RCC 7860 (cell line): ENCODE measurements at places on chromosomes 6 and 20.

DNA sequence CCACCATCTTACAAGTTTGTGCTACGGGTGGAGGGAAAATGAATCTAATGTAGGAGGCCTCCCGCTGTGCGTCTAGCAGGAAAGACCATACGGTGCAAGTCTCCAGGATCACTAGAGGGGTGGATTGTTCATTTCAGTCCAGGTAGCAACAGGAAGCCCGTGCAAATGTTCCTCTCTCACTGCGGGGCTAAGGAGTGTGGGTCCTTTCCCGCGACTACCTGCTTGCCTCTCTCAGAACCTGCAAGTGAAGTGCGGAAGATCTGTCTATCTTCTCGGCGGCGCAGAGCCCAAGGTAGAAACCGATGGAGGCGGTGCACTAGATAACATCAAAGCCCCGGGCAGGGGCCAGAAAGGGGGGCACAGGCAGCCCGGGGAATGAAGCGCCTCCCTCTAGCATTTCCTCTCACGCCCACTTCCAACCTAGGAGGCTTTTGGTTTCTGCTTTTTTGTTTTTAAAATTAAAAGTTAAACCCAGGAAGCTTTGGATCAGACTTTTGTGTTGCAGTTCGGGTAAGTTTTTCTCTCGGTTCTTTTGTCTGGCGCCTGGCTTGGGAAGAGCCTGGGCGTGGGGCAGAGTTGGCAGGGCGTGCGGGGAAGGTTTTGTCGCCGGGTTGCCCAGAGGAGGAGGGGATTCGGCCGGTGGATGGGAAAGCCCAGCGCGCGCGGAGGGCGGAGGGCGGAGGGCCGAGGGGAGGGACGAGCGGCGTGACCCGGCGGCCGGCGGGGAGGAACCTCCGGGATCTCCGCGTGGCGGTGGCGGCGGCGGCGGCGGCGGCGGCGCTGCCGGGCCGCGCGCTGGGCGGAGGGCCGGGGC is 3.5 kb upstream of the HIVEP1 start:
- DNase-seq: peak; percentile 60

DNA sequence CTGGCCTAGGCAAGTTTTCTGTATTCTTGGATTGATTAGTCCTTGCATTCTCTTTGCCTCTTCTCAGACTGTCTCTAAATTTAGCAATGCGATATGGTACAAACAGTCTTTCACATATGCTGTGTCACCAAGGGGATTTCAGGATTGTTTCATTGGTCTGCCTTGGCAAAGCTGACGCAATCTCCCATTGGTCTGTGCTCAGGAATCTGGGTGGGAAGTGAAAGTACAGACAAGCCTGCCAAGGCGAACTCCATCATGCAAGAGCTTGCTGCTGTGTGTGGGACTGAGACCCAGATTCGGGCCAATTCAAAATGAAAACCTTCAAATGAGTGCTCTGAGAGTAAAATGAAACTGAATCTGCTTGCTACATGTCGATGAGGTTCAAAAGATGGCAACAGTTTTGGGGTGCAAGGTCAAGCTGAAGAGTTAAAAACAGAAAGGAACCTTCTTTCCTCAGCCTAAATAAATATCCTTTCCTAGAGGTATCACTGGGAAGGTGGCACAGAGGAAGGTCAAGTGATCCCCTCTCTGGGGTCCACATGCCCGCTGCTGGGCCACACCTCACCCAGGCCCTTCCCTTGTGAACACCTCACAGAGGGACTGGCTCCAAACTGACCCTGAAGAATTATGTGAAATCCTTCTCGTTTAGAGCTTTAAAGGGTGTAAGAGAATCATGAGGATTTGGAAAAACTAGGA is 198.8 kb upstream of the PREP start:
- peak; percentile 57 for DNase-seq

DNA sequence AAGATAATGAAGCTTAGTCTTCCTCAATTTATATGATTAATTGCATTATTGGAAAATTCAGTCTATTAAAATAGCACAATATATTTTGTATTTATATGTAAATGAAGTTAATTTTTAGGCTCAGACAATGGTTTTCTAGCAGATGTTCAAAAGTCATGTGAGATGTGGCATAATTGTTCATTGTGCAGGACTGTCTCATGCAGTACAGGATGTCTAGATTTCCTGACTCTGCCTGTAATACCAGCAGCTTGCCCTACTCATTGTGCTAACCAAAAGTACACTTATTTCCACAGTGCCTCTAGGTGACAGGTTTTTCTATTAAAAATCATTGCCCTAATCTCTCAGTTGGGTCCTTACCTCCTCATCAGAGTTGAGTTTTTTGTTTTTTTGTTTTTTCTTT is 12.4 kb downstream of the RALGAPB start:
- no peak for DNase-seq

GRCh38 chr6:49982046-49982445 is 12.6 kb upstream of the DEFB113 start:
- DNase-seq: no peak

GRCh38 chr20:36658300-36658699 is 12.3 kb upstream of the SLA2 start:
- DNase-seq: no peak

DNA sequence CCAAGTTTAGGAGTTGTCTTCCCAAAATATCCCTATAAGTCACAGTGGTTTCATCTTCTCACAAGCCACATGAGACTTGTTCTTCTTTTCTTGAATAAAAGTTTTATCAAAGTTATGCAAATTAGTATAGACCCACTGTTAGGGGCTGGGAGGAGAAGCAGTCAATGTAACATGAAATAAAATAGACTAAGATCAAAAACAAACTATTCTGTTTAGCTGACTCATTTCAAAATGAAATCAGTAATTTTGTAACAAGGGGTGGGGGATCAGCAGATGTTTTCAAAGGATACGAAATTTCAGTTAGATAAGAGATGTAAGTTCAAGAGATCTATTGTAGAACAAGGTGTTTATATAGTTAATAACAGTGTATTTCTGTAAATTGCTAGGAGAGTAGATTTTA is 339.6 kb upstream of the PRDM1 start:
- DNase-seq: no peak
